HFFc6 (cell line): ENCODE measurements at places on chromosomes 6 and 20. TPM values are rescaled to one million over a fixed set of nuclear protein-coding genes. Genes with fewer than 3 reads are reported as not detected.

Gene IL17A
- total RNA-seq: not detected in 3 replicates

Gene DPPA5
- total RNA-seq: not detected in 3 replicates

Gene TPMT
- total RNA-seq: 15.2 and 20.3 TPM in 2 replicates

- no peak for DNase-seq
- H3K27ac ChIP-seq: peak overlapping the region; percentile 82
- H3K4me3 ChIP-seq: peak overlapping the region; percentile 97
- H3K27me3 ChIP-seq: no peaks in the 10 kb centered on the region; the same call in 1 of the 2 replicates
- H3K4me1 ChIP-seq: peaks cover 29% of the 10 kb centered on the region
Observed at GRCh38 chr20:3819411-3820047, 818 bp upstream of the AP5S1 start.

GRCh38 chr6:44806656-44807055 is 419.1 kb downstream of the CDC5L start:
- no peak overlapping the region for H3K4me3 ChIP-seq
- peaks cover 4% of the 10 kb centered on the region; the same call in 1 of the 2 replicates for H3K27me3 ChIP-seq
- no peak for DNase-seq
- H3K4me1 ChIP-seq: peaks cover 22% of the 10 kb centered on the region

DNA sequence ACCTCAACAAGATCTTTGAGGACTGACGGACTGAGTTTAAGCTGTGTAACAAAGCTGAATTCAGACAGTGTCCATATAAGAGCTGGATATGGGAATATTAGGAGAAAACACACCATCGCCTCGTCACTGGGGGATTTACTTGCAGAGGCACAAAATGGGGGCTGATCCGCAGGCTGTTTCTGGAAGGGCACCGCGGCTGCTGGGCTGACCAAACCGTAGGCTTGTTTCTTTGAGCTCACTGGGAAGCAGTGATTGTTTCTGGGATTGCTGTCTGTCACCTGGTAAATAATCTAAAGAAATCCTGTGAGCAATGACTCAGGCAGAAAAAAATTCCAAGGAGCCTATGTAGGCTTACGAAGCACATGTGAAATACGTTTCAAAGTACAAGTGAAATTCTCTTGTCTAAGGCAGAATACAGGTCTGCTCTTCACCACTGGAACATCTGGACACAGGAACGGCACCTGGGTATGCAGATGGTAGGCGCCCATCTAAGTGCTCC is 63.9 kb upstream of the MPC1 start:
- no peak overlapping the region for H3K4me3 ChIP-seq
- H3K36me3 ChIP-seq: no peaks in the 10 kb centered on the region
- DNase-seq: no peak

- peaks cover 12% of the 10 kb centered on the region for H3K4me1 ChIP-seq
- H3K36me3 ChIP-seq: no peaks in the 10 kb centered on the region
- H3K27ac ChIP-seq: no peak overlapping the region
- no peak overlapping the region for H3K4me3 ChIP-seq
Observed at GRCh38 chr6:37540390-37540789, 40.7 kb upstream of the CCDC167 start.

DNA sequence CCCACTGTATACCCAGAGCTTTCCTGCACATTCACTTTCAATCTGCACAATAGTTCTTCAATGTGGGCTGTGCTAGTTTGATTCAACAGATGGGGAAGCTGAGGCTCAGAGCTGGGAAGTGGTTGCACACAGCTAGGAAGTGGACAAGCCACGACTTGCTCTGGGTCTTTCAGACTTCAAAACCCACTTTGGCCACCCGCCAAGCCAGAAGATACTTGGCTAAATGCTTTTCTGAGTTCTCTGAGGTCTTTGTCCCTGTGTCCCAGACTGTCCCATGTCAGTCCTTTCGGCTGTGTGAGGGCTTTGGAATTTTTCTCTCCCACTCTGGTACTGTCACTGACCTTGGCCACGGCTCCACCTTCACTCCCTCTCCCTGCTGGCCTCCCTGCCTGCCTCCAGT is 10.6 kb downstream of the PDYN start:
- H3K36me3 ChIP-seq: no peaks in the 10 kb centered on the region
- peaks cover 6% of the 10 kb centered on the region; the same call in 1 of the 2 replicates for H3K4me1 ChIP-seq
- no peak for DNase-seq
- H3K4me3 ChIP-seq: no peak overlapping the region
- peaks cover 32% of the 10 kb centered on the region for H3K27me3 ChIP-seq
